Mucosa of descending colon (tissue), 3 donors: ENCODE measurements at places on chromosomes 6 and 20. TPM values are rescaled to one million over a fixed set of nuclear protein-coding genes. Genes with fewer than 3 reads are reported as not detected.

DNA sequence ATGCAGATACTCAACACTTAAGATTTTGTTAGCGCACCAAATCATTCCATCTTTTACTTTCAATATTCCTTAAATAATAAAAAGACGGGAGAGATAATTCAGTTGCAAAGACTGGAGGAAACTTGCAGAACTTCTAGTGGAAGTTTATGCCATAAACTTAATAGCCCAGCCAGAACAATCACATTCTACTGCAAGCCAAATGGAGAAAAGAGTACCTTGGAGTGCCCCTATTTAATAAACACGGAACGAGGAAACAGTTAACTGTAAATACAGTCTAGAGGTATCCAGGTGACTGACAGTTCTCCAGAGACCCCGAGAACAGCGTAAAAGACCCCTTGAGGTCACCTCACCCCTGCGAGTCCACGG lies 635 bp downstream of the SLC35B3 start:
- no peak for DNase-seq

GRCh38 chr6:52577022-52577777 lies at the start of gene TRAM2:
Gene TRAM2, minus strand, starts transcription at chr6:52577060. Its CDS starts 145 bp downstream, at chr6:52576915.
- peak; percentile 92 for DNase-seq

DNA sequence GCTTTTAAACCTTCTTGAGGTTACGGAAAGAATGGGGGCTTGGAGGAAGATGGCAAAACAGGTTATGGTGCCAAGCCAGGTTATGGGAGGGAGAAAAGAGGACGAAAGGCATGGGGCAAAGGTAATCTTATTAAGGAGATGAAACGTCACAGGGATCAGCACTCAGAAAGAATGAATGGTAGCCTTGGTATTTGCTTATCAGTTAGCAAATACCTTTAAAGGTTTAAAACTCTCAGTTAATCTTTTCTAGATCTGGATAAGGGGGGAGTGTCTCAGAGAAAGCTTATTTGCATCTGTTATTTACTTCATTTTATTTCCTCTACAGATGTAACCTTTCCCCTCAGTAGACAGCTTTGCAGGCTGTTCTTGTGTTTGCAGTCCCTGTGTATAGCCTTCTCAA lies 55.5 kb upstream of the EEF1E1 start:
- peak; percentile 44 for DNase-seq

DNA sequence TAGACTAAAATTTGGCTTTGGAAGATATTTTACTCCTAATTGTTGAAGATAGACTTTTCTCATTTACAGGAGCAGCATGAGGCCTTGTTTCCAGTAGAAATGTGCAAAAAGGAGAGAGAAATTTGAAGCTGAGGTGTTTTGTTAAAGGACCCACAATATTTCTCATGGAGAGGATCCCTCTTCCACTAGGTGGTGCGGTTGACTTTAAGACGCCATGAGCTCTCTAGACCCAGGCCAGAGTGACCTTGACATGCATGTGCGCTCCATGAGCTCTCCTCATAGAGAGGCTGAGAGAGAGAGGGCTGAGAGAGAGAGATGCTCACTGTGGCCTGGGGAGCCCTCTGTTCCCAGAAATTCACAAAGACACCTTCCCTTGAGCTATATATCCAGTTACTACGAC lies 861.2 kb upstream of the EYS start:
- DNase-seq = no peak

DNA sequence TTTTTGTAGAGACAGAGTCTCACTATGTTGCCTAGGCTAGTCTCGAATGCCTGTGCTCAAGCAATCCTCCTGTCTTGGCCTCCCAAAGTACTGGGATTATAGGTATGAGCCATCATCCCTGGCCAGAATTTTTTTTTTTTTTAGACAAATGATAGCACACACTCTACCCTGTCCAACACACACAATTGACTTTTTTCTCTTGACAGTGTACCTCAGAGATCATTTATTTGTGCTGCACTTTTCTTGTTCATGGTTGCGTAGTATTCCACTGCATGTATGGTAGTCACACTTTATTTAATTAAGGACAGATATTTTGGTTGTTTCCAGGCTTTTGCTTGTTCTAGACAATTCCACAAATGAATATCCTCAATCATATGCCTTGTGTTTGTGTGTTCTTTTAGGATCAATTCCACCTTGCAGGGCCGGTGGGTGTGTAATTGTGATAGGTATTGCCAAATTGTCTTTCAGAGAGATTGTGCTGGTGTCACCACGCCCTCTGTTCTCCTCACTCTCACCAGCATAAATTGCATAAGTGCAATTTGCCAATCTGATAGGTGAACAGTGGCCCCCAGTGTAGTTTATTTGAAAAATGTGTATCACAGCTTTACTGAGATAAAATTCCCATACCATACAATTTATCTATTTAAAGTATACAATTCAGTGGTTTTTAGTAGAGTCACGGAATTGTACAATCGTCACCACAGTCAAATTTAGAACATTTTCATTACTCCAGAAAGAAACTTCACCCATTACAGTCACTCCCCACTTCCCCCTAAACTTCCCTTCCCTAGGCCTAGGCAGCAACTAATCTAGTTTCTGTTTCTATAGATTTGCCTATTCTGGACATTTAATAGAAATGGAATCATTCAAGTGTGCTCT lies 20.1 kb downstream of the SRC start:
- DNase-seq = no peak

DNA sequence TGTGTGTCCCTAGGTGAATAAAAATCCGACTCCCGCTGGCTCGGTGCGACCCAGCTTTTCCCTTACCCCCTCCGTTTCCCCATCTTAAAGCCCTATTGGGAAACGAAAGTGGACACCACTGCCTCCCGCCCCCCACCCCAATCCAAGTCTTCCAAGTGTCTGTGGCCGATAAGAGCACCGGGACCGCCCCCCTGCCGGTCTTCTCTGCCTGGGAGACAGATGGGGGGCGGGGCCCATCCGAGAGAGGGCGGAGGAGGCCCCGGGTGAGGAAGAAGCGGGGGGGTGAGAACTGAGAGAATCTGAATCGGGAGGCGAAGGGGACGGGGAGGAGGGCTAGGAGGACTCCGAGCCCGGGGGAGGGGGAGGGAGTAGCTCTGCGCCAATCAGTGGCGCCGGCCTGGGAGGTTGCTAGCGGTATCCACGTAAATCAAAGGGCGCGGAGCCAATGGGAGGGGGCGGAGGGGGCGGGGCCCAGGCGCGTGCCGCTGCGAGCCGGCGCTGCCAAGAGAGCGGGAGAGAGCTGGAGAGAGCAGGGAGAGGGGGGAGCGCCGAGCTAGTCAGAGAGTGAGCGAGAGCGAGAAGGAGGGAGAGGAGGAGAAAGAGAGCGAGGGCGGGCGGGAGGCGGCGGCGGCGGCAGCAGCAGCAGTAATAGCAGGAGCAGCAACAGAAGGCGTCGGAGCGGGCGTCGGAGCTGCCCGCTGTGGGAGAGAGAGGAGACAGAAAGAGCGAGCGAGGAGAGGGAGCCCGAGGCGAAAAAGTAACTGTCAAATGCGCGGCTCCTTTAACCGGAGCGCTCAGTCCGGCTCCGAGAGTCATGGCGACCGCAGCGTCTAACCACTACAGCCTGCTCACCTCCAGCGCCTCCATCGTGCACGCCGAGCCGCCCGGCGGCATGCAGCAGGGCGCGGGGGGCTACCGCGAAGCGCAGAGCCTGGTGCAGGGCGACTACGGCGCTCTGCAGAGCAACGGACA lies at the start of gene POU3F2:
POU3F2 (plus strand) TSS at position 515 of the 972 bp plus-strand sequence; CDS start at position 815, 300 bp downstream.
- peak; percentile 66 for DNase-seq

The FAM162B gene
- total RNA-seq = not detected

GRCh38 chr20:57656252-57656820 lies 36.1 kb upstream of the ZBP1 start:
- no peak for DNase-seq

- no peak for DNase-seq
Observed at GRCh38 chr6:87628424-87628823, 38.5 kb downstream of the ORC3 start.

The LINC00237 gene
- not detected for total RNA-seq

The OLIG3 gene
- not detected for total RNA-seq

DNA sequence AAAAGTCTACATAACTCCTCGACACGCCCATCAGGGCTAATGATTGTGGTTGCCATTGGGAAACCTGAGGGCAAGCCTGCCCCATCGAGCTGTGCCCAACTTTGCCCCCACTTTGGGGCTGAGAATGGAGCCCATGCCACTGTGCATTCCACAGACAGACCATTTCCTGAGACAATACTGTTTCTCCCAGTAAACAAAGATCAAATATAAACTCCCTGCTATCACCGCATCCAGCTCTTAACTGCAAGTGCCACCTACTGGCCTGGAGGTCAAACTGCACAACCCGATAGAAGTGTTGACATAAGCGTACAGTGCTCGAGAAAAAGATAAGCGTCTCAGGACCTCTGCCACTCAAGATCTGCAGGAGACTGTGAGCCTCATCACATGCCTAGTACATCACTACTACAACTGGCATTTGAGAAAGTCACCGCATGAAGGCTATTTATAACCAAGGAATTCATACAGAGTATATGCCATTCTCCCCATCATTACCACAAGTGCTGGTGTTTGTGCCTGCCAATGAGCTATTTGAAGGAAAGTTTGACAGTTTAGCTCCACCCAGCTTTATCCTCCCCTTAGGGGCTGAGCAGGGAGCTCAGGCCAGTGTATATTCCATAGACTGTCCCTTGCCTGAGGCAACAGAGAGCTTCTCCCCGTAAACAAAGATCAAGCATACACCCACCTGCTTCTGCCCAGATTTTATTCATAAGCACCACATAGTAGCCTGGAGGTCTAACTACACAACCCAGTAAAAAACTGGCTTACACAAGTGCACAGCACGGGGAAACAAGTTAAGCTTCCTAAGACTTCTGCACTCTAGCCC lies 4.5 kb upstream of the DEFB126 start:
- DNase-seq = no peak

DNA sequence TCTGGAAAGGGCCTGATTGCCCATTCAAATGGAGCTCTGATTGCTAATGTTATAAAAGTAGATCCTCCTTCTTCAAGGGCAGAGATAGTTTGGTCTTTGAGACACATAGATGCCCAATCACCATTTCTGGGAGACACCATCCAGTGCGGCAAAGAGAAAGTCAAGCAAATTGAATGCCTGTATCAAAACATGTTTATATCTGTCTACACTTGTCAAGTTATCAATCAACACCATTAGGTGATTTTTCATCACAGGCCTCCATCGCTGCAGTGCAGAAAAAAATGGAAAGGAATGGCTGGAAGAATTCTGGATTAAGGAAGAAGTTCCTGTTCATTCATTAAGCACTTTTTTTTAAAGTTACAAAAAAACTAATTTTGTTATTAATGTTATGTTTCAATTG lies 54.8 kb upstream of the ZFP64 start:
- no peak for DNase-seq

DNA sequence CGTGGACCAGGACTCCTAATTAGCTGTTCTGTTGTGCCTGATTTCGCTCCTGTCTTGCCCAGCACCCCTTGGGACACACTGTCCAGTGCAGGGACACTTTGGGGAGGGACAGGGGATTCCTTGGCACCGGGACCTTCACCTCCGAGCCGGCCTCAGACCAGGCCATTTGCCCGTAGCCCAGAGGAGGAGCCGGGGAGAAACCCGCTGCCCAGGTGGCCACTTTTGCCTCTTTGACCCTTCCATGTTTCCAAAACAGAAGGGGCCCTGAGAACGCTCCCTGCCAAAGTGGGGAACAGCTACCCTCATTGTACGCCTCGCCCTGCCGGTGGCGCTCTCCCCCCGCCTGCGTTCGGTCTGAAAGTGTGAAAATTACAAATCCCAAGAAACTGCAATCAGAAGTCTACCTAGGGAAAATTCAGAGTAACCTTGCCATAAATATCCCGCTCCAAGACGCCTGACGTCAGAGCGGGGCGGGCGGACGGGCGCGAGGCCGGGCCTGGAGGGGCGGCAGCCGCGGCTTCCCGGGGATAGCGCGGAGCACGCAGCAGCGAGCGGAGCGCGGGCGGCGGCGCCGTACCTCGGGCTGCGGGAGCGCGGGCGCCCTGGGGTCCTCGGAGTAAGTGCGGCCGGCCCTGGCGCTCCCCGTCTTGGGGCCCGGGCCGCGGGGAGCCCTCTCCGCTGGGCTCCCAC lies at the start of gene DAAM2:
DAAM2 (plus strand) TSS at position 527 of the 690 bp plus-strand sequence. CDS start 63,927 bp downstream, outside the sequence.
- DNase-seq = no peak

GRCh38 chr20:10079964-10080363 lies 45.2 kb downstream of the ANKEF1 start:
- DNase-seq = no peak

The BMP5 gene
- 1.6 TPM for total RNA-seq

DNA sequence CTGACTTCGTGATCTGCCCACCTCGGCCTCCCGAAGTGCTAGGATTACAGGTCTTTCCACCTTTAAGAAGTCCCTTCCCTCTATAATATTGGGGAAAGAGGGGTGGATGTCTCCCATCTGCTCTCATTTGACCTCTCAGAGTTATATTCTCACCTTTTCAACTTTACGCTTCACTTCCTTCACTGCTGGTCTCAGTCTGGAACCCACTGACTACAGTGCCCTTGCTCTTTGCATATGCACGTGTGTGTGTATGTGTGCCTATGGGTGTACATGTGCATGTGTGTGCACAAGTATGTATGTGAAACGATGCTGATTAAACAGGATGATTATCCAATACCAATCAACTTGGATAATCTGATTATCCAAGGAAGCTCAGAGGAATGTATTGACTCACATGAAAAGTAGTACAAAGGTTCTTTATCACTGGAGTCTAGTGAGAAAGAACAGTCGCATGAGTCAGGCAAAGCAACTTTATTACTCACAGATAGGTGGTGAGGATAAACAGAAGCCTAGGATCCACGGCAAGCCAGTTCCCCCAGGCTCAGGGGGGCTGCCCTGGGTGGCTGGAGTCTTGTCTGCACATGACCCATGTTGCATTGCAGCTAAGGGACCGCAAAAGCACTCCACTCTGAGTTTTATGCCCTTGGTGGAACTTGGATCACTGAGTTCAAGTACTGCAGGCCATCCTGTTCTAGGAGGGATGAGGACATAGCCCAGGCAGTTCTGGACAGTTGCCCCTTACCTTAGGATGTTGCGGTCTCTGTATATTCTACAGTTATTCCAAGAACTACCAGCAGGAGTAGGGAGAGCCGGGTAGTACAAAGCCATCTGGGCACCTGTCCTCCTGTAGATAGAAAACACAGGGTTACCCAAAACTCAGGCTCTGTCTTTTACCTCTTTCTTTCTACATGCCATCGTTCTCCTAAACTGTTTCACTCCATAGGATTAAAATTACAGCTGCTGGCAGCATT lies 50.9 kb downstream of the SNRNP48 start:
- no peak for DNase-seq

GRCh38 chr20:33377366-33377765 lies 24.0 kb downstream of the CDK5RAP1 start:
- DNase-seq = no peak

- no peak for DNase-seq
Observed at GRCh38 chr6:136703331-136703865, 88.9 kb downstream of the MAP3K5 start.

The ESR1 gene
- 0.82 TPM for total RNA-seq

The RTEL1 gene
- total RNA-seq = 23.5 TPM

The C6orf58 gene
- total RNA-seq = not detected

DNA sequence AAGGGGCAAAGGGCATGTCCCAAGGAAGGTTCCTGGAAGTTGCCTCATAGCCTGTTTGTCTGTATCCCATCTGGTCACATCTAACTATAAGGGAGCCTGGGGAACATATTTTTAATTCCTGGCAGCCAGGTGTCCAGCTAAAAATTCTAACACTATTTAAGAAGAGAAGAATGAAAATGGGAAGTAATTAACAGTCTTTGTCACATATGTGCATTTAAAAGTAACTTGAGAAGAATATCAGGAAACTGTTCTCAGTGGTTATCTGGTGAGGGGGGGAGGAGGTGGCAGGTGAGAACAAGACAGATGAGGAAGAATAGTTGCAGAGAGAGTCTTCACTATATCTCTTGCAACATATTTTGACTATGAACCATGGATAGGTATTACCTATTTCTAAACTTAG lies 75.5 kb upstream of the ELOVL5 start:
- no peak for DNase-seq

The EYS gene
- 0.60 TPM for total RNA-seq

The ASXL1 gene
- total RNA-seq = 52.3 TPM
